ENCODE measurements at places on chromosomes 5 and 9. TPM values are rescaled to one million over a fixed set of nuclear protein-coding genes. Genes with fewer than 3 reads are reported as not detected.
A peak's percentile ranks its signal among the peaks of the same experiment; 100 is the strongest.

DNA sequence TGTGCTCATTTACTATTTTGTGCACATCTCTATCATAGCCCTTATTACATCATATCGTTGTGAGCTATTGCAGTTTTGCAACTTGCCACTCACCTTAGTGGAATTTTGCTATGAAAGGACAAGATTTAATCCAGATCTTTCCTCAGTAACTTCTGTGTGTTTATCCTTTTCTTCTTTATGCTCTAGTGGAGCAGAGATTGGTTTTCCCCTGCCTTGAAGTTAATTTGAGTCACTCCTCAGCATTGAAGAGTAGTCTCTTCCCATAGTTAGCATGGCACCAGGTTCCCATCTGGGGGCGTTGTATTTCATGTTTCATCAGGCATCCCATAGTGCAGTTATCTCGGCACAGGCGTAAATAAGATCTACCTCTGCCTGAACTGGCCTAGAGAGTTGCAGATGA is 510.4 kb downstream of the PSAT1 start:
- no peak for DNase-seq

DNA sequence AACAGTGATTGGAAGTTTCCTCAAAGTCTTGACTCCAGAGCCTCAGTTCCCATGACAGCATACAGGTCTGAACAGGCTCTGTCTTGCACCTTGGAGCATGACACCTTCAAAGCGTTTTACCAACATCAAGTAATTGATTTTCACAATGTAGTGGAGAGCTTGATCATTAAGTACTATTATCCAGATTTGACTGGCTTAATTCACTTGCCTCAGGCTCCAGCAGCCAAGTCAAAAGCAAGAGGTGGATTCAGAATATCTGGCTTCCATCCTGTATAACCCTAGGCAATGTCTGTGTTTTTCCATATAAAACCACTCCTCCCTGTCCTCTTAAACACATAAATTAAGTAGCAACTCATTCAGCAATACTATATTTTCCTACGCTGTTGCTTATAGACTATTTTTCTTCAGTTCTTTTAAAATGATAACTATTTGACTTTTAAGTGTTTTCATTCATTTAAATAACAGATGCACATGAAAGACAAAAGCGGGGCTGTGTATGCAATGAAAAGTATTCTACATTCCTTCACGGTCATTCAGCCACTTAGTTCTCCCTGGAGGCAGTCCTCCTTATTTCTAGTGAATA is 150.8 kb upstream of the RANBP3L start:
- DNase-seq = no peak

DNA sequence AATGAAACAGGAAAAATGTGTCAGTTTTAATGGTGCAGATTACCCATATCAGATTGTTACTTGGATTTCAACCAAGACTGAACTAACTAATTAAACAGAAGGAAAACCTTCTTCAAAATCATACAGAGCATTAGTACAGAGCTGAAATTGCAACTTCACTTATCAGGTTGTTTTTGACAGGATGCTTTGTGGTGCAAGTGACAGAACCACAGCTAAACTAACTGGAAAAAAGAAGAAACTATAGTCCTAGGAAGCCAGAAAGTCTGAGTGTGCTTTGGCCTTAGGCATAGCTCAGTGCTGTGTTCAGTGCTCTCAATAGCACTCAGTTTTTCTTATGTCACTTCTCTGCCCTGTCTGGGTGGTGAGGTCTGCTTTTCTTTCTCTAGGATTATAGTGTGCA is 267.4 kb downstream of the CHSY3 start:
- DNase-seq = no peak

GRCh38 chr5:89878140-89879132 is 531.1 kb downstream of the CETN3 start:
- no peak for DNase-seq

DNA sequence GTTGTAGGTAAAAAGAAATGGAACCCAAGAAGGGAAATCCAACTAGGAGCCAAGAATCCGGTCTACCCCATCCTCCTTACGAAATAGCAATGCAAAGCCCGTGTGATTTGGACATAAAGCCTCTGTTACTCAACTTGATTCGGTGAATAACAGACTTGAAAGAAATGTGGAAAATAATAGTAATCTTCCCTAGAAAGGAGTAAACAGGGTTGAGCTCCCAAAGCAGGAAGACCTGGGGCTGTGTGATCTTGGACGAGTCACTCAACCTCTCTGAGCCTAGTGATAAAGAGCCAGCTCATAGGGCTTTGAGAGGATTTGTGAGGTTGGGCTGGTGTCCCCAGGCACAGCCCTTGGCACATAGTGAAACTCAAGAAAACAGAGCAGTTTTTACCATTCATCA is 42.7 kb upstream of the IL17B start:
- DNase-seq = no peak

DNA sequence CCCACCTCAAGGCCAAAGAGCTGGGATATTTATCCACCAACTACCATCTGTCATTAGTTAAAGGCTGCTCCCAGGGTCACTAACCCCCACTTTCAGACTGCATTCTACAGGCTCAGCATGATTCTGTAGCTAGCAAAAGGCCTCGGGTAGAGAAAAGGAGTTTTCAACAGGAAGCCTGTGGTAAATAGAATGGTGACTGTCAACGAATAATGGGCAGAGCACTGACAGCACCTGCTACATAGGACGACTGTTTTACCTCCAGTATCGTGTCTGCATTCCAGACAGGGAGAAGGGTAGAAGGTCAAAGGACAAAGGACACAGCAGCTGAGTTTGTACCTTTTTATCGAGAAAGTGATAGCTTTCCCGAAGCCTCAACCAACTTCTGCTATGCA is 20.3 kb downstream of the MFAP3 start:
- DNase-seq = no peak

GRCh38 chr9:33125871-33126823 is 41.0 kb downstream of the B4GALT1 start:
- no peak for DNase-seq

- DNase-seq = no peak
Observed at GRCh38 chr5:31334061-31334860, 140.8 kb downstream of the CDH6 start.

- no peak for DNase-seq
Observed at GRCh38 chr9:86079865-86080469, 19.4 kb downstream of the GOLM1 start.

DNA sequence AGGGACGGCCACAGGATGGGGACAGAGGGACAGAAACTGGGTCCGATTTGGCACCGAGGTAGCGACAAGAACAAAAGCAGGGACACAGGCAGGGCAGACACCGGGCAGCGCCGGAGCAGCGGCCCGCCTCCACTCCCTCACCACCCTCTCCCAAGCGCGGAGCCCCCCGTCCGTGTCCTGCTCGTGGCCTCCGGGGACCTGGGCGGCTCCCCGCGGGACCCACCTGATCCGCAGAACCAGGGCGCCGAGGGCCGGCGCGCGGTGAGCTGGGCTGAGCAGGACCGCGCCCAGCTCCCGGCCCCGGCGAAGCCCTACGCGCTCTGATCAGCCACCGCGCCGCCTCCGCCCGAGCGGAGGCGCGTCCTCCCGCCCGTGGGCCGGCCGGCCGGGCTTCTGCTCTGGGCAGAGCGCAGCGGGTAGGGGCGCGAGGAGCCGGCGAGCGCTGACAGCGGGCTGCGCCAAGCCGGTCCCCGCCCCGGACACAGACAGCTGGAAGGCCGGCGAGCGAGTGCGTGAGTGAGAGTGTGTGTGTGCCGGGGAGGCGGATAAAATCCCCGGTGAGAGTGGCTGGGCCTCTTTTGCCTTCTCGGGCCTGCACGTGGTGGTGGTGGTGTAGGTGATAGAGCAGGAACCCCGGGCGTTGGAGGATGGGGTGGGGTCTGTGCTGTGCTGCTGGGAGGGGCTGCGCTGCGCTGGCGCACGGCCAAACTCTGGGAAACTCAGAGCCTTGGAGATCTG is at the start of gene GGTA1:
Gene GGTA1, minus strand, starts transcription at position 418 of the 738 bp plus-strand sequence. CDS start 31,922 bp downstream, outside the sequence.
- DNase-seq = peak; percentile 81

DNA sequence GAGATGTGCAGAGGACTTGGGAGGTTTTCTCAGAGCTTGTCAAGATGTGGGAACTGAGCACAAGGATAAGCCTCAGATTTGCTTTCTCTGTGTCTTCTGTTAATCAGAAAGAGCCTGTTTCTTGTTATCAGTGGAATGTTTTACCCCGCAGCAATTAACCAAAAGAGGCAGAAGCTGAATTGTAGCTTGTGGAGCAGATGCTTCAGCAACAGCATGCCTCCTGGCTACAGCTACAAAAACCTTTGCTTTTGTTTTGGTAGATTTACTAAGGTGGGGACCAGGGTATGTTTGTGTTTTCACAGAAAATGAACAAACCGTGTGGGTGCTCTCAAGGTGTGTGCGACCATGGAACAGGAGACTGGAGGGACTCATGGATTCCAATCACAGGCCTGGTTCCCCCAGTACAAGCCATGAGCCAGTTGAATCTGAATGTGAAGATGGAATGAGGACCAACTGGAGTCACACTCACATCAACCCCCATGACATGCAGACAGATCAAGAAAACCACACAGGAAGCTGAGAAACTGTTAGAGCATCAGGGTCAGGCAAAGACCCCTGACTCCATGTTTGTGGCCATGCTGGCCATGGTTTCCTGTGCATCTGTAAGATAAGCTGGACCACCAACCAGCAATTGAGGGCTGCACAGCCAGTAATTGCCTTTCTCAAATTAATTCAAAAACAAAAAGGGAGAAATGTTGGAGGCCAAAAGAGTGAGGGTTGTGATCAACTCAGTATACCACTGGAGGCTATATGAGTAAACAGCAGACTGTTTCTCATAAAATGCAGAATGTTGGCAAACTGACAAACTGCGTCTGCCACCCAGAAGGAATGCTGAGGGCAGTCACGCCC is 6.9 kb downstream of the UGT3A2 start:
- DNase-seq = no peak

DNA sequence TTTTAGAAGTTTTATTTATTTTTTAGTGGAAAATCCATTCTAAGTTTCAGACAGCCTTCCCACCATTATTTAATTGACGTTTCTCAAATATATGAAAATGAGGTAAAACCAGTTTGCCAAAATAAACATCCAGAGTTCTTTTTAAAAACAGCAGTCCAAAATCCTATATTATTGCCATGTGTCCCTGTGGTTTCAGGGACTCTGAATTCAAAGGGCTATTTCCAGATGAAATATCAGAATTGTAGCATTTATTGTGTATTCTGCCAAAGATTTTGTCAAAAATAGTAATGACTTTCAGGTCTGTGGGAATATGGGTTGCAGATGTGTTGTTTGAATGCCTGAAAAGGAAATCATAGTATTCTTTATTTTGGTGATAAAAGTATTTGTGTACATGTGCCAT is 41.6 kb downstream of the XRCC4 start:
- no peak for DNase-seq

DNA sequence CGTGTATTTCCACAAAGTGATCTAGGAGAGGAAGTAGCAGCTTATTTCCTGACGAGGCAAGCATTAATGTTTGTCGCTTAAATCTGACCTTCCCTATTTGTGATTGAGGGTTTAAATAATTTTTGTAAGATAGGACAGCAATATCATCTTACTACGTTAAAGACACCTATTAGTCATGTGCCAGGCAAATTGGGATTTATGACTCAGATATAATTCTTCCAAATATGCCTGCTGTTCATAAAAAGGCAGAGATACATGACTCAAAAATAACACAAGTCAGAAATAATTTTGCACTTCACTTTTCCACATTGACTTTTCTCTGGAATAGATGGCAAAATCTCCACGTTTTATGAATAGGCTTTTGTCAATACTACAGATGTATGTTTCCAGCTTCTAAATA is 43.0 kb upstream of the CDH12 start:
- DNase-seq = no peak

DNA sequence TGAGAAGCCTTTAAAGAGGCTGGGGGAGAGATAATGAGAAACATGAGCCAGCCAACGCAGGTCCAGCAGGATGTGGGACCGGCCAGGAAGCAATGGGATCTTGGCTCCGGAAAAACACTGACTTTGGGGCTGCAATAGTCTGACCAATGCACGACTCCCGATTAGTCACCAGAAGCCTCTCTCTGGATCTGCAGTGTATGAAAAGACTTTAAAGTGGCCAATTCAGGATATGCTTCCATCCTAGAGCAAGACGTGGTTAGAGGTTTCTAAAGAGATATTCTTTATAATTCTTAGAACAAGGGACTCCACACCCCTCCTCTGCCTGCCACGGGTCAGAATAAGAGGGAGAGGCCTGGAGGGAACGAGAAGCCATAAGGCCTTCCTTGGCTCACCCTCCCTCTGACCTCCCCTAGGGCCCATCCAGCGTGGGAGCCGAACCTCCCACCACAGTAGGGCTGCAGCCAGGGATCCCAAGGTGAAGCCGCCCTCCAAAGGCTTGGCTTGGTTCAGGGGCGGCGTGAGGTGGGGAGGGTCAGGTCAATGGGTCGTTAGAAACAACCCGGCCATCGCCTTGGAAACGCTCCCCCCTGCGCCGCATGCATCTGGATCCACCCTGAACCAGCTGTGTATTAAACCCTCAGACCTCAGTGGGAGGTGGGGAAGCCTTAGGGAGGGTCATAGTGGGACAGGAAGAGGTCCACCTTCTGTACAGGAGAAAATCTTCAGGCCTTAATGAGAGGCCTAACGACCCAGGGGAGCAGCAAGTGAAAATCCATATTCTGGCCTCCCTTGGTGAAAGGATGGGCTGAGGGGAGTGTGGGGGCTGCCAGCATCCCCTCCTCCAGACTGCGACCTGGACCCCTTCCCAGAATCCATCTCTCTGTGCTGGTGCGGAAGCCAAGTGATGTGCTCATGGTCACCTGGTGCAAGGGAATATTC is 11.1 kb downstream of the FGF1 start:
- DNase-seq = peak; percentile 62

GRCh38 chr9:106753155-106753671 is 109.8 kb upstream of the ZNF462 start:
- no peak for DNase-seq

DNA sequence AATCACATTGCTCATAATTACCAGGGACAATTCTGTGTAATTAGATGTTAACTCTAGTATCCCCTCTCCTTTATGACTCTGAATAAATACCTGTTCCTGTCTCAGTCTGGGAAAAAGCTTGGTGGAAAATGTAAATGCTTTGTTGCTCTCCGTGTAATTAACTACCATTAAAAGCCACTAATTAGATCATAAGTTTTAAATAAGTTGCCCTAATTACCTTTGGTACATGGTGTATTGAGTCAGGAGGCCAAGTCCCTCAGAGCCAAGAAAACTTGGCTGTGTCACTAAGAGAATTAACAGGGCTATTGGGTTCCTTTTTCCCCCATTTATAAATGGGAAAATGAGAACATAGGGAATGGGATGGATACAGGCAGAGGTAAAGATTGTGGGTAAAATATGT is 617.6 kb downstream of the TLR4 start:
- DNase-seq = no peak

GRCh38 chr9:129373361-129373760 is 195.3 kb upstream of the IER5L start:
- DNase-seq = no peak

The SLC6A18 gene
- not detected for total RNA-seq

The GDA gene
- total RNA-seq = 0.50 TPM

The TTC23L gene
- not detected for total RNA-seq

The ADCY2 gene
- 1.1 TPM for total RNA-seq

The PPP1R2B gene
- not detected for total RNA-seq

The LRRC14B gene
- 35.9 TPM for total RNA-seq

The S1PR3 gene
- 25.3 TPM for total RNA-seq

The NFIB gene
- 118 TPM for total RNA-seq

The FCN2 gene
- not detected for total RNA-seq

The LRRC70 gene
- 2.0 TPM for total RNA-seq

The PCDHGB3 gene
- total RNA-seq = 3.9 TPM

The KIF4B gene
- 0.05 TPM for total RNA-seq

The DAPK1 gene
- 21.7 TPM for total RNA-seq

The IL9 gene
- not detected for total RNA-seq

The MACROH2A1 gene
- total RNA-seq = 101 TPM

The PTPRD gene
- total RNA-seq = 12.1 TPM

The CFAP77 gene
- total RNA-seq = 2.4 TPM

The WNK2 gene
- total RNA-seq = 174 TPM

The ABLIM3 gene
- total RNA-seq = 106 TPM

All from left cardiac atrium (tissue), 4 donors.